ENCODE measurements at places on chromosomes 3 and 15.

DNA sequence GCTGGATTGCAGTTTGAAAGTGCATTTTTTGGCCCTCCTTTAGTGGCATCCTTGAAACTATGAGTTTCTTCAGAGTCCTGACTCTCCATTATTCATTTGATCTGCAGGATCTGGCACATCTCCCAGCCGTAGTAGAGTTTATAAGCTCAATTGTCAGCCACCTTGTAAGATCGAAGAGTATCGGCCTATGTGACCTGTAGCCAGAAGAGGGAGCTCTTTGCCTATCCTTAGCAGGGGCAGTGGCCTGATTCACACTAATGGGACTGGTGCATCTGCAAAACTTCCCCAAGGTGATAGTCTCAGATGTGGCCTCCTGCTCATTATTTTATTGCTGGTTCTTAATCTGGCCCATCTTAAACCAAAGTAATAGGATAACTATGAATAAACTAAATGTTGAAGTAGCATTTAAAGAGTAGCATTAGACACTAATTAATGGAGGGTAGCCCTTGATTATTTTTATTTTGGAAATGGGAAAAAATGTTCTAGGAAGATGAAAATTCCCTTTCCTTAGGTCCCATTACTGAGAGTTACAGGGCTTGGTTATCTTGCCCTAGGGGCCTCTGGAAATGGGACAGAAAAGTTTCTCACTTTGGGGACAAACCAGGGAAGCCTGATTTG, 21.2 kb downstream of the GCSAM start:
- DNase-seq, result no peak

DNA sequence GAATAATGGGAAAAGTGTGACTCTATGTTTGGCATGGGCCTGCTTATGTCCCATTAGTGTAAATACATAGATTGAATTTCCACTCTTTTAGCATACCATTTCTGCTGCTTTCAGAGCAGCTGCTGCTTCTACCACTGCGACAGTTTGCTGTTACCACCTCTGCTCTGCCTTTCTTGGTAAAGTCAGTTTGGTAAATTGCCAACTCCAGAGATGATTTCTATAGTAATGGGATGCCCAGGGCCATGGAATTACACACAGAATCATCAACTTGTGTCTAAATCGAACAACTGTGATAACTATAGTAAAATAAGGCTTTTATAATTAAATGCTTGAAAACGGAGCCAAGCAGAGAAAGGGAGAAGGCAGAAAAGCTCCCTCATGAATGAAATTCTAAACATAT, 168.4 kb upstream of the VEPH1 start:
- DNase-seq, result no peak

- no peak for DNase-seq
These were observed 109.6 kb upstream of the RBMS3 start for GRCh38 chr3:29171043-29171990.

DNA sequence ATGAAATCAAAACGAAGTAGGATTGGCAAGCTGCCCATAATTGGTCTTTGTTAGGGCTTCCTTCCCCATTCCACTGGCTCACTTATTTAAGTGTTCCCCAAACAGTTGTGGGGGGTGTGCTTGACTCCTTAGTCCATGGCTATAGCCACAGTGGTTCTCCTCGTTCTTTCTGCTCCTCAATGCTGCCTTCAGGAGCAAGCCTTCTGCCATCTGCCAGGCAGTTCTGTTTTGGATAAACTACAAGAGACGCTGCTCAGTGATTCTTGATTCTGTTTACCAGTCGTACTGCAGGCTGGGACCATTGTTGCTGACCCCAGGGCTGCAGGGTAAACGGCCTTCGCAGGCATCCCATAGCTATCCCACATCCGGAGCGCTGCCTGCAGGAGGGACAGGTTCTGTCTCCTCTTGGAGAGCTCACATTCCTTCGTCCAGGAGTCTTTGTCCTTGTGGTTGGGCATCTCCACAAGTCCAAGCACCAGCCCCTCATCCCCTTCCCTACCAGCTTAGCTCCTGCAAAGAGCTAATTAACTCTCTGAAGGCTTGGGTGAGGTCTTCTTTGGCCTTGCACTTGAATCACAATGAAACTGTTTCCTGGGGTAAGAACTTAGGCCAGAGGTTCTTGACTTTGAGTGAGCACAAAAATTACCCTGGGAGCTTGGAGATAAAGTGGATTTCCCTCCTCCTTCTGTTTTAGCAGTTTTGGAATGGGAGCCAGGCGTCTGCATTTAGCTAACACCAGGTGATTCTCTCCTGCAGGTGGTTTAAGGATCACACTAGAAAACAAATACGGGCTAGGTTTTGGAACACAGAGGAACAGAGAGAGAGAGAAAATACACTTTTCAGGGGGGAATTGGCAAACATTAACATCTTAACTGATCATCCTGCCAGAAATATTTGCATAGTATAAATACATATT, 114.9 kb downstream of the SV2B start:
- no peak for DNase-seq

- DNase-seq, result no peak
These were observed 208.8 kb downstream of the SV2B start for GRCh38 chr15:91308855-91309254.

DNA sequence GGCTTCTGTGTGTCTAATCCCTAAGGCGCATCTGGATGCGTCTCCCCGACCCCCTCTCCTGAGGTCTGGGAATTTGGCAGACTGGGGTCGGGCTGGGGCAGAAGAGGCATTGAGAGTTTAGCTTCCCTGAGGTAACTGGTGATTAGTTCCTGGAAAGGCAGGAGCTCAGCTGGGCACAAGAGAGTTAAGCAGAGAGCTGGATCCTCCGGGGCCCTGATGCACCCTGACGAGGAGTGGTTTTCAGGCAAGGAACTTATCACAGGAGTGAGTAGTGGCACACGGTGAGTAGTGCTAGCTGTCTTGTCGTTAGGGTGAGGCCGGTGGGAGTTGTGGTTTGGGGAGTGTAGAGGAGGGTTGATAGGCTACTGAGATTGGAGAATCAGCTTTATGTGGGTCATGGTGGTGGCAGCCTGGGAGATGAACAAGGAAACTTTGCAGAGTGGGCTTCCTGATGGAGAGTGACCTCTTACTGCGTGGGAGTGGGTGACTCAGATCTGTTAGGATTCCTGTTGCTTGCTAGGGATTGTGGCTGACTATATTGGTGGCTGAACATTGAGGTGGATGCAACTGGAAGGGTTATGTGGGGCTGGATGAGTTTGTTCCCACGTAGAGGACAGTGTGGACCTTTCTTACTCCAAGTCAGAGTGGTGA, 897 bp downstream of the RAD54L2 start:
- DNase-seq, result no peak

All from anterior cingulate cortex (tissue), 58 donors.